COLO829 (cell line): ENCODE measurements at places on chromosomes 5 and 9.

- peak; percentile 67 for DNase-seq
These were observed 1.8 kb upstream of the ENTPD2 start for GRCh38 chr9:137055385-137056364.

GRCh38 chr9:136274786-136275654, 28.9 kb downstream of the CCDC187 start:
- DNase-seq: no peak

DNA sequence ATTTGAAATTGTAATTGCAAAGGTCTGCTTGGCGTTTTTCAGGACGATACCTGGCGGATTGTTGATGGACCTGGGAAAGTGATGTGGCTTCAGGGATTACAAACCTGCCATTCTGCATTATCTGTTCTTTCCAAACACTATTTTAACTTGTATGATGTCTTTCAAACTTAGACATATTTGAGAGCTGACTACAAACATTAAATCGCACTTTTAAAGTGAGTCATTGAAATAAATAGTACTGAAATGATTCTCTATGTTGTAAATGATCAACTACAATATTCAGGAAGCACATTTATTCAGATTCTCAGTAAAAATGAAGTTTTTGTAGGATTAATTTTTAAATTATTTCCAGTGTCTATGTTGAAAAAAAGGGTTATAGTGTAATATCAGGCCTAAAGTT, 32.3 kb upstream of the TMEM171 start:
- no peak for DNase-seq

DNA sequence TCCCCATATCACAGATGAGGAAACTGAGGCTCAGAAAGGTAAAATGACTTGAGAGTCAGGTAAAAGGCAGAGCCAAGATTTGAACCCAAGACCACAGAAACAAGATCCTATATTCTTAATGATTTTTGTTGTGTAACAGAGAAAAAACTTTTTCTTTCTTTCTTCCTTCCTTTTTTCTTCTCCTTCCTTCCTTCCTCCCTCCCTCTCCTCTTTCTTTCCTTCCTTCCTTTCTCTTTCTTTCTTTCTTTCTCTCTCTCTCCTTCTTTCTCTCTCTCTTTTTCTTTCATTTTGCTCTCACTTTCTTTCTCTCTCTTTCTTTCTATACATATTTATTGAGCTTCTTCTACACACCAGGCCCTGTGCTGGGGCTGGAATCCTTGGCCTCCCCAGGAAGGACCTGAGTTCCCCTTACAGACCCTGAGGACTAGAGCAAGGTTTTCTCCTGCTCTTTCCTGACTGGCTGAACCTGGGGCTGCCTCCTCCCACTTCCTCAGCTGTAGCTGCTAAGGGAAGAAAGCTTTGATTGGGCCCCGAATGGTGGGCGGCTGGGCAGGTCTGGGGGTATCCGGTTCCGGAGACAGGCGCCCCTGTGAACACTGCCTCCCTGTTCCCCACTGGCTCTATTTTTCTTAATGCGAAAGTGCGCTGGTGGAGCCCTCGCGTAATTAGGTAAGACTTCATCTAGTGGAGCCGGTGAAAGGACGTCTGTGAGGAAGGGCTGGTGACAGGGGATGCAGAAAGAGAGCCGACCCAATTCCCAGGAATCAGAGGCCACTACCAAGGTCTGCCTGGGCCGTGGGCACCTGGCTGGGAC, 27.4 kb upstream of the KIF12 start:
- DNase-seq: no peak

- no peak for DNase-seq
These were observed 17.7 kb downstream of the RAD1 start for GRCh38 chr5:34897646-34898045.

GRCh38 chr5:178590141-178590923, at the start of gene COL23A1:
Gene COL23A1, minus strand, starts transcription at chr5:178590393.
- no peak for DNase-seq

DNA sequence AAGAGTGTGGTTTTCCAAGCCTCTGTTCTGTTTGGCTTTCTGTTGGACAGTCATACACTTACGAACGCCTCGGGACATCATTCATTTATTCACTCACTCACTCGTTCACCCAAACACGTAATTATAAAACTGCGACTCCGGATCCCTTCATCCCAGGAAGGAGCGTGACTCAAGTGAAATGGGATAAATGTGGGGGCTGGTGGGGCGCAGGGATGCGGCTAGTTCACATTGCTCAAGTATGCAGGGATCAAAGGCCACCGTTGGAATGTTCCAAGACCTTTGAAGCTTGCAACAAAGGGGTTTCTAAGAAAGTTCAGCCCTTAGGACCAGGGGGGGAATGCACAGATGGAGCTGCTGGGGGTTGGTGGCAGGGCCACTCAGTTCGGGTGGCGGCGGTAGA, 64.2 kb downstream of the CFAP77 start:
- no peak for DNase-seq

- DNase-seq: no peak
These were observed 164.1 kb upstream of the MPDZ start for GRCh38 chr9:13443346-13444244.

DNA sequence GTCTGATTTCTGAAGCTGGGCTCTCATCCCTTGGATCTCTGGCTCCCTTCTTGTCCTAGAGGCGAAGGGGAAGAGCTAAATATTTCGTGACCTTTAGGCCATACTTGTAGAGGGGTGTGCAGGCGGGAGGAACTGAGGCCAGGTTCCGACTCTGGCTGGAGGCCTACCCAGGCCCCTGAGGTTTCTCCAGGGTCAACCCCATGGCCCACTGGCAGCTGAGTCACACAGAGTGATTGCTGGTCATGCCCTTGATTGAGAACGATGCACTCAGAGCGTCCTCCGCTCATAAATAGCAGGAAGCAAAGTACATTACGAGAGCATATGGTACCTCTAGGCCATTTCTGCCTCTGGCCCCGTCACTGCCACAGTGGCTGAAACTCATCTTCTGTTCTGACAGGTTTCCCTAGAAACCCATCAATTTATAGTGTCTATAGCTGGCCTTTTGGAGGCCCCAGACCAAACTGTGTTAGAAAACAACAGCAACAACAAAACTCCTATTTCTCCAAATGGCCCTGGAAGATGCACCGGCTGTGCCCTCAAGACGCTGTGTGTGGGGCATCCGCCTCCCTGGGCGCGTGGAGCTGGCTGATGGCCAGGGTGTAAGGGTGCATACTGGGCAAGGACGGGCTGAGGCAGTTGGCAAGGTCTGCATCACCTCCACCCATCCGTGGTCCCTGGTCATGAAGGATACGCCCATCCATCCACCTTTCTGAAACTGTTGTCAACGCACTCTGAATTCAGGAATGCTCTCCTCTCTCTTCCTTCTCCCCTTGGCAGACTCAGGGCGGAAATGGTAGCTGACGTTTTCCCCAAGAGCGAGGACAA, 32.9 kb upstream of the FCN1 start:
- no peak for DNase-seq

DNA sequence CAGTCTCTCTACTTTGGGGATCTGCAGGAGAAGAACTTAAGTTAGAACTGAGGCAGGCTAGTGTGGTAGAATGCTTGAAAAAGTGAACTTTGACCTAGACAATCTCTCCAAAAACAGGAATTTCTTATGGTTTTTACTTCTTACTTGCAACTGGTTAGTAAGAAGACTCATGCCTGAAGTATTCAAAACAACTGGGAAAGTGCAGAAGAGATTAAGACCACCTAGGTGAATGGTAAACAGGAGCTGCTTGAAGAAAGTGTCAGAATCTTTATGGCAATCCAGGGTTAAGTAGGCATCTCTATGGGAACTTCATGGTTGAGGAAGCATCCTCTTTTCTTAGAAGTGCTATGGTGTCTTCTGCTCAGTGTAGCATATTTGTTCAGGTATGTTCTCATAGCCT, 428.6 kb upstream of the TLE4 start:
- DNase-seq: no peak

GRCh38 chr5:56251918-56252553, 18.9 kb upstream of the ANKRD55 start:
- no peak for DNase-seq

- DNase-seq: no peak
These were observed 222.6 kb downstream of the EBF1 start for GRCh38 chr5:158877124-158877581.

GRCh38 chr5:61231813-61232212, 69.5 kb upstream of the SMIM15 start:
- DNase-seq: no peak

GRCh38 chr5:179488975-179489374, 61.4 kb upstream of the RUFY1 start:
- no peak for DNase-seq

GRCh38 chr5:20157089-20157488, 169.1 kb upstream of the CDH18 start:
- DNase-seq: no peak

GRCh38 chr5:149147676-149148075, 6.4 kb downstream of the ABLIM3 start:
- no peak for DNase-seq

DNA sequence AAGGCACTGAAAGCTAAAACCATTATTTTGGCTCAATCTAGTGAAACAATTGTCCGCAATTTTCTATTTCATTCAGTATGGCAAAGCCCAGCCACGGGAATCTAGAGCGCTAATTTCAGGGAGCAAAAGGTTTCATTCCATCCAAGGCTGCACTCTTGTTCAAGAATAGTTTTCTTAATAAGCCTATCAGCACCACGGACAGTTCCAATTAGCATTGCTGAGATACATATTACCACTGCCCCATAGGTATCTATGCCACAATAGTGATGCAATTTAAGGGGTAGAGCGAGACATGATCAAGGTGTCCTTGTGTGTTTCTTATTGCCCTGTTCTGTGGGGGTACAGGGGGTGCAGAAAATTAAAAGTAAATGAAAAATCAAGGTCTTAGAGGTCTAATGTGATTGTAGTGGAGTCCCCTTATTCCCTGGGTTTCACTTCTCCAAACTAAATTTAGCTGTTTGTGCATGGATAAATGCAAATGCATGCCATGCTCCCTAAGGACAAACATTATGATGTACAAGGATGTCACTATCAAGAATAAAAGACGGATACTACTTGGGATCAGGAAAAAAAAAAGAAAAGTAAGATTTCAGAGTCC, 45.5 kb downstream of the SPOCK1 start:
- no peak for DNase-seq

GRCh38 chr9:111362526-111362925, 32.5 kb upstream of the OR2K2 start:
- DNase-seq: no peak

- no peak for DNase-seq
These were observed 89.9 kb downstream of the SIL1 start for GRCh38 chr5:139108063-139108824.

GRCh38 chr5:981456-981855, 27.1 kb upstream of the NKD2 start:
- DNase-seq: no peak

DNA sequence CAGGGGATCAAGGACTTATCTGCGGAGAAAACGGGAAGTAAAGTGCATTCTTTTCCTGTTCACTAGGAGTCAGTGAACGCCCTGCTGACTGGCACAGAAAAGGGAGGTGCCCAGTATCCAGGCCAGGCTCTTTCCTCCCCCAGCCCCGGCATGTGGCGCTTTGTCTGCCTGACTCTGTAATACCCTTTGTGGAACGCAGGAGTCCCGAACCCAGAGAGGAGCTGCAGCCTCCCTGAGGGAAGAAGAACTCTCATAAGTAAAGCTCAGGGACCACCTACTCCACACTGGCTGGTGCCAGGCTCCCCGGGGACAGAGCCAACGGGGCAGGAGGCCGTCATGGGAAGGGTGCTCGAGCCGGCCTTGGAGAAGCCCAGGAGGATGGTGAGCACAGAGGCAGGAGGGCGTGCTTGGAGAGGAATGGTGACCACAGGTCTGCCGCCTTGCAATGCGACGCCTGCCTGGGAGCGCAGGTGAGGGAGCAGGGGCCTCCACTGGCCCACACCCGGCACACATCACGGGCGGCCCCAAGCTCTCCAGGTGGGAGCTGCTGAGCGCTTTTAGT, 31.5 kb downstream of the VAV2 start:
- DNase-seq: no peak

DNA sequence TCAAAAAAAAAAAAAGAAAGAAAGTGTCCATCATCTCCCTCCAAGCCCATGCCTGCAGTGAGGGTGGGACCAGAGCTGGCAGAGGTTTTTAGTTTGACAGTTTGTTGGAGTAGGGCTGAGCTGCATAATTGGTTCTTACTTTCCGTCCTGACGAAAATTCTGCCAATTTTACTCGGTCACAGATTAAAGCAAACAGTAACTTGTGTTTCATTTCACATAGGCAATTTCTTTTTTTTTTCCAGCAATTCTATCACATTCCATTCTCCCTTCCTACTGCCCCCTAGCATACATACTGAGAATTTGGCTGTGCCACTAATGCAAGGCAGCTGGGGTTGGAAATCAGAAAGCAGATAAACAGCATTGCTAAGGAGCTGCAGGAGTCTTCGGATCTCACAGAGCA, 132.4 kb downstream of the FRMD3 start:
- no peak for DNase-seq

DNA sequence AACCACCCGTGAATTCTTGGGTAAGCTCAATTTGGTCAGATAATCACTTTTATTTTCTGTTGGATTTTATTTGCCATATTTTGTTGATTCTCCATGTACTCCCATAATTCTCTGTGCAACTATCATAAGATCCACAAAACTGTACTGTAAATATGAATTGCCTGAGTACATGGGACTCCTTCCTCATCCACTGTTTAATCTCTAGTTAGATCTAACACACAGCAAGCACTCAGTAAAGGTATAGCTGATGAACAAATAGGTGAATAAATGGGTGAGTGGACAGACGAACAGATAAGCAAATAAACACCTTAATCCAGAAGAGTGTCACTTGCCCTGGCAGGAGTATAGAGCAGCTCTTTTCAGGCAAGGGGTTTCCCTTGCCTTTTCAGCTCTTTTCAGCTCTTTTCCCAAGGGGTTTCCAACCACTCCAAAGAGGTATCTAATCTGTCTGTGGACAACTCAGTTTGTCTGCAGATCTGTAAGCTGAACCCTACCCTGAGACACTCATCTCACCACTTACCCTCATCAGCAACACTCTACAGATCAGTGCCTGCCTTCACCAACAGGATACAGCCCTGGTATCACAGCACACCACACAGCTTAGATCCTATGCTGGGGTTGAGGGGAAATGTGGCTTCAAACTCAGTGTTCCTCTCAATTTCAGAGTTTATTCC, 51.2 kb downstream of the SIL1 start:
- no peak for DNase-seq

DNA sequence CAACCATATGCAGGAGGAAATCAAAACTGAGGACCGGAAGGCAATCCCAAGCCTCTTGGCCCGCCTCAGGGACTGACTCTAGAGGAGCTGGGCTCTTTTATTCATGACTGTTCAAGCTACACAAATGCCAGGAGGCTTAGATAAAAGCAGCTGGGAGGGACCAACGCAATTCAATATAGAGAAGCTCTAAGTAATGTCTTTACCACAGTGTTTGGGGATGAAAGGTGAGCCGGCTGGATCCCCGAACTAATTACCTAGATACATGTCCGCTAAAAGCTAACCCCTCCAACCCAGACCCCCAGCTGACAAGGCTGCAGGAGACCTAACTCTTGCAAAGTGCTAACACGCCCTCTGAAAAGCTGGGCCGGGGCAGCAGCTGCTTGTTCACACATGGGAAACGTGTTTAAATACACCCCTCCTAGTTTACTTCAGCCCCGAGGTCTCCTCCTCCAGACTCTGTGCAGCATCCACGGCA, 67.5 kb downstream of the TLE1 start:
- DNase-seq: peak; percentile 51

GRCh38 chr9:22244139-22245011, 202.2 kb upstream of the DMRTA1 start:
- DNase-seq: peak; percentile 36

GRCh38 chr5:52727020-52727419, 60.7 kb upstream of the ITGA1 start:
- DNase-seq: no peak

GRCh38 chr9:101465326-101465915, 29.8 kb upstream of the ALDOB start:
- DNase-seq: peak; percentile 45
